ENCODE measurements at places on chromosomes 13 and 19.

- no peak for DNase-seq
Observed at GRCh38 chr13:23469951-23470421, 36.5 kb upstream of the SACS start.

DNA sequence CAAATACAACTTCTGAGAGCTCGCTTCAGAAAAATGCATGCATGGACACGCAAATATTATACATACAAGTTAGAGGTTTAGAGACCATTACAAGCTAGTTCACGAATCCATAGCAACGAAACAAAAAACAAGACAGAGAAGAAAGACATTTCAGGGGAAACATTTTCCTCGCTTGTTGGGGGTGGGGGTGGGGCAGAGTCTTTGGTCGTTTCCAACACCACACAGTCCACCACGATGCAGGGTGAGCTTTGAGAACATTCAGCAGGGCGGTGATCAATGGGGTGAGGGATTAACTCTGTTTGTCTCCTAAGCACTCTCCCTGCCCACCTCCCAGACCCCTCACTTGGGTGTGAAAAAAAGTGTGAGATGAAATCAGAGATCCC is 651 bp downstream of the OXGR1 start:
- DNase-seq, result no peak

- DNase-seq, result no peak
Observed at GRCh38 chr13:33307843-33308242, 22.3 kb upstream of the STARD13 start.

GRCh38 chr19:55053735-55054134 is 9.2 kb downstream of the RDH13 start:
- DNase-seq, result no peak

GRCh38 chr19:3573858-3574637 is 1.3 kb downstream of the HMG20B start:
- peak; percentile 45 for DNase-seq

GRCh38 chr13:60164234-60164889 is 634 bp upstream of the DIAPH3 start:
- DNase-seq, result no peak

DNA sequence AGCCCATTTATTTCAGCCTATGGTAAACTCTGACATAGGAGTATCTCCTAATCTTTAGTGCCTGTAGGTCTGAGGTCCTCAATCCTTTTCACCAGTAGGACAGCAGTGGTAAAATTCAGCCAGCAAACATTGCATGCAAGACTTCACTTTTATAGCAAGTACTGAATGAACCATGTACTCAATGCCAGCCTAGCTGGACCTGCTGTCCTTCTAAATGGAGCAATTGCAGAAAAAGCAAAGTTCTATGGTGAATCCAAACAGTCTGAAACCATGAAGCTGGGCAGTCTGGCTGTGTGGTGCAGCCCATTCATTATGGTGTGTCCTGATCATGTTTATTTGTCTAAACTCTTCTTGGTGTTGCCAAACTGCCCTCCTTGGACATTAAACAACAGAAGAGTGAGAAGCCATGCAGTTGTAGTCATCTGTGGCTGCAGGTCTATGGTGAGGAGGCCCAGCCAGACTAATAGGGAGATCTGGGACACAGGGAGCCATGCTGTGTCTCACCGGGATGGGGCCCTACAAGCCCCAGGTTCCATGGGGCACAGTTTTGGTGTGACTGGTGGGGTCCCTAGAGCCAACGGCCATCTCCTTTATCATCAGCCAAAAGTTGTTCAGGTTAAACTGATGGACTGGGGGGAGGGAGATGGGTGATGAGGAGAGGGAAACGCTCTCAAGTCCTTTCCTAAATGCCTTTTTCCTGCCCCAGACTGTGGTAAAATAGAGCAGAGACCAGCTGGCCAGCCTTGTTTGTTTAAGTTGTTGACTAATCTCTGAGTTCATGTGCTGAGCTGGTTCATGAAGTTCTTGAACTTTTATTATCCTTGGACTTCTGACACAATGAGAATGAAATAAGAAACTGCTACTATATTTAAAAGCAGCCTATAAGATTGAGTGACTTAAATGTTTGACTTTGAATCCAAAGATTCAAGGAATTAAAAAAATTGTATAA is 20.6 kb upstream of the TNFSF11 start:
- DNase-seq, result no peak

GRCh38 chr19:14116525-14116917 is 1.0 kb downstream of the PRKACA start:
- DNase-seq, result no peak

DNA sequence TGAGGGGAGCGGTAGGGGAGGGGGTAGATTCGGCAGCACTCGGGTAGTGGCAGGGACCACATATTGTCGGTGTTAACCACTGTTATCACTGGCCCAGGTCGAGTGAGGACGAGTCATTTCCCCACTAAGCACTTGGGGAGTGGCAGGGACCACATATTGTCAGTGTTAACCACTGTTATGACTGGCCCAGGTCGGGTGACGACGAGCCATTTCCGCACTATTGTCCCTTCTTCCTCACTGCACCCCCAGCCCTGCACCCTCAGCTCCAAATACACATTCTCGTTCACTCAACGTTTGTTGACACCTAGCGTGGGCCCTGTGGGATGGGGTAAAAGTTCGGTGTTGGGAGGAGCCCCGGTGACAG is 467 bp upstream of the CLN5 start:
- DNase-seq, result no peak

- DNase-seq, result peak; percentile 37
Observed at GRCh38 chr19:49672131-49672919, 4.7 kb upstream of the PRMT1 start.

GRCh38 chr19:30710721-30711120 is 338.5 kb downstream of the ZNF536 start:
- DNase-seq, result no peak

DNA sequence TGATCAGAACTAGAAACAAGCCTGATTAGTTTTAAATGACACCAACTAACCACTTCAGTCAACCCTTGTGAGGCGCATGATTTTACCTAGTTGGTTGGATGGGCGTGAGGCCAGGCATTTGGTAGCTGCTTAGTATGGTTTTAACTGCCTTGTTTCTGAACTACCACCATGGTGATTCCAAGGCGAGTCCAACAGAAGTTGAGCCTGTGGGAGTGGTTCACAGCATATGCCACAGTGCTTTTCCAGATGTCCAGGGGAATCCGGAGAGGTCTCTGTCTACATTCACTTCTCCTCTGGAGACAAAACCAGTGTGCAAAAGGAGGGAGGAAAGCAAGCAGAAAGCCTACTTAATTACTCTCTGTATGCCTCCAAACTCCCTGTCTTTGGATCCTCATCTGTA is 524.1 kb downstream of the GPC6 start:
- DNase-seq, result no peak

DNA sequence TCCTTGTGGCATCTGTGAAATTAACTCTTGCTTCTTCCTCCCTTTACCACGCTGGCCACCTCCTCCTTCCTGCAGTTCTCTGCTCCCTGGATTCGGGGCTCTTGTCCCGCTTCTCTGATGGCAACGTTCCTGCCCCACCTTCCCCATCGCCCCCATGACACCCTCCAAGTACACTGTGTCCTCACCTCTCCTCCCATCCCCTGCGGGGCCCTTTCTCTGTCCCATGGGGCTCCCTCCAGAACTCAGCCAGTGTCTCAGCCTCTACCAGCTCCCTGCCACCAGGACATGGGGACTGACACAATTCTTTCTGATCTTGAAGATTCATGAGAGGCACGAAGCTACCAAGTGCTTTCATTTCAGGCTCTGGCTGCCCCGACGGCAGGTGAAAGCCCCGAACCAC is 9.1 kb downstream of the CARS2 start:
- no peak for DNase-seq

- no peak for DNase-seq
Observed at GRCh38 chr19:40799558-40800338, 757 bp downstream of the EGLN2 start.

DNA sequence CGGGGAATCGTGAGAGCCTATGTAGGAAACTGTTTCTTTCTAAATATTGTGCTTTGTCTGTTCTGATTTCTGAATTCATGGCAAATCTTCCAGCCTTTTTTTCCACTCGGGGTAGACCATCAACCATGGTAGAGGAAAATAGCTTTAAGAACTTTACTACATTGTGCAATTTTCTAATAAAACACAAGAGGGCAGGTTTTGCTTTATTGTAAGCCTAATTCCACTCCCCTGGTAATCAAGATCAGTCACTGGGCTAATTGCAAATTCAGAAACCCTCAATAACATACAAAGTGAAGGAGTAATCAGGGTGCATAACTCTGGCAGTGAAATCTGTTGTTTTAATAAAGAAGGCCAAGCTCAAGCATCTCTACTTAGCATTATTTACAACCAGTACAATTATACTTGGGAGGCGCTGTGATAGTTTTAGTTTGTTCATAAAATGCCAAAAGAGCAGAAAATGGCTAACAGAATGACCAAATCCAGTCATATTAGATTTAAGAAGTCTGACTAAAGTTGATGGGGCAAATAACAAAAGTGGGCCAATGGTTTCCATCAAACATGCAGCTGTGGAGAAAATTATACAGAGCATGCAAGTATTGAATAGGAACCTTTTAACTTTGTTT is 43.8 kb downstream of the DCT start:
- DNase-seq, result peak; percentile 59

GRCh38 chr13:113000575-113000974 is 31.6 kb downstream of the MCF2L start:
- no peak for DNase-seq

DNA sequence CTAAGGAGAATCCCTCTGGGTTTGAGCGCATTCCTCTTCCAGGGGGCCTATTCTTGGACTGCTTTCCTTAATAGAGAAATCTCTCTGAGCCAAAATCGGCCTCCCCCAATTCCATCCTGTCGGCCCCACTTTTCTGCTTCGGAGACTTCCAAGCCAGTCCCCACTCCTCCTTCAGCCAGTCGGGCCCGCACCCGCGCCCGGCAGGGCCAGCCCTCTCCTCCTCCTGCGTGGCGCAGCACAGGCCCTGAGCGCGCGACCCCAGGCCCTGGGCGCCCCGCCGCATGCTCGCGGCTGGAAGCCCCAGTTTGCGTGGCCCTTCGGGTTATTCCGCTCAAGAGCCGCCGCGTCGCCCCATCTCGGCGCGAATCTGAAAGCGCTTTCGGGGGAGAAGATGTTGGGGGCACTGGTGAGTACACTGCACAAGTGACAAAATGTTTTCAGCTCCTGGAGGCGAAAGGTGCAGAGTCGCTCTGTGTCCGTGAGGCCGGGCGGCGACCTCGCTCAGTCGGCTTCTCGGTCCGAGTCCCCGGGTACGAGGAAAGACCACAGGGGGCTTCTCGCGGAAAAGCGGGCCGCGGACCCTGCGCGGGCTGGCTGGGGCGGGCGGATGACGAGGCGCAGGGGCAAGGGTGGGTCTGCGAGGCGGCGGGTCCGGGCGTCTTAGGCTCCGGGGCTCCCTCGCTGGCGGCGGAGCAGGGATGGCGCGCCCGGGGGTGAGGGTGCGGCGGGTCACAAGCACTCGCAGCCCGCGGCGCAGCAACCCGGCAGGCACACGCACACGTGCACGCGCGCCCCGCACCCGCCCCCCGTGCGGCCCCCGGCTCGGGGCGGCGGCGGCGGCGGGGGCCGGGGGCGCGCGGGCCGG is at the start of gene IL17D:
IL17D (plus strand) TSS at position 785 of the 865 bp plus-strand sequence. CDS start 303 bp downstream, outside the sequence.
- DNase-seq, result no peak

- DNase-seq, result no peak
Observed at GRCh38 chr19:35056513-35057063, 15.1 kb downstream of the HPN start.

- no peak for DNase-seq
Observed at GRCh38 chr13:31930490-31930889, 101.1 kb upstream of the FRY start.

DNA sequence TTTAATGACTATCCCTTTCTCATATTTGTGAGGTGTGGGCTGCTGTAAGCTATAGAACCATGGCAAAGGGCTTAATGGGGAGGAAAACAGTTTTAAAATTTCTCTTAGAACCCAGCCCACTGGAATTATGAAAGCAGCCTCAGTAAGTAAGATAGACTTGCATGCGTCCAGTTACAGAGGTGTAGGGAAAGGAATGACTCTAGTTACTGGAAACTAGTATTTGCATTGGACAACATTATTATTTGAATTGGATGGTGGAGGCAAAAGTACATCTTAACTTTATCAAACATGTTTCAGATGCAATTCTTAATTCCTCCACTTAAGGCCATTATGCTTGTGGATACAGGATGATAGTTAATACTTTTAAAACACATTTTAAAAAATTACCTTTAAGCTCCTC is 292.9 kb downstream of the SPRY2 start:
- no peak for DNase-seq

Data from AML-193 (cell line).